ENCODE measurements at places on chromosomes 3 and 15. TPM values are rescaled to one million over a fixed set of nuclear protein-coding genes. Genes with fewer than 3 reads are reported as not detected.

The ISG20 gene
- 7.7 TPM for total RNA-seq

The SLC30A4 gene
- total RNA-seq, result 1.2 TPM

The OR5H2 gene
- not detected for total RNA-seq

The SERINC4 gene
- total RNA-seq, result 0.23 TPM

The PLA2G4F gene
- total RNA-seq, result 2.9 TPM

The SERPINI1 gene
- total RNA-seq, result 4.4 TPM

The TMEM212 gene
- not detected for total RNA-seq

The FBXW12 gene
- 1.7 TPM for total RNA-seq

DNA sequence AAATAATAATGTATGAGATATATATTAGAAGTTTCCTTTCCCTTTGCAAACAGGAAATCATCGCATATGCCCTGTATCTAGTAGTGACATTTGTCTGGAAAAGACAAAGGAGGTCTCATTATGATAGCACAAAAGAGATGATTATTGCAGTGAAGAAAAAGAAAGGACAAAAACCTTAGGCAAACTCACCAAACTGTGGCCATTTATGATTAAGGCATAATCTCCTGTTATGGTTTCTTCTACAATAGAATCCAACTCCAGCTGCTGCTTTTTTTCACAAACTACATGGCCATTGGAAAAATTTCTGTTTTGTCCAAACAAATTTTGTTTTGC is 218.2 kb downstream of the ATP8B4 start:
- DNase-seq, result no peak

GRCh38 chr15:81948222-81948621 is 97.6 kb downstream of the MEX3B start:
- DNase-seq, result no peak

DNA sequence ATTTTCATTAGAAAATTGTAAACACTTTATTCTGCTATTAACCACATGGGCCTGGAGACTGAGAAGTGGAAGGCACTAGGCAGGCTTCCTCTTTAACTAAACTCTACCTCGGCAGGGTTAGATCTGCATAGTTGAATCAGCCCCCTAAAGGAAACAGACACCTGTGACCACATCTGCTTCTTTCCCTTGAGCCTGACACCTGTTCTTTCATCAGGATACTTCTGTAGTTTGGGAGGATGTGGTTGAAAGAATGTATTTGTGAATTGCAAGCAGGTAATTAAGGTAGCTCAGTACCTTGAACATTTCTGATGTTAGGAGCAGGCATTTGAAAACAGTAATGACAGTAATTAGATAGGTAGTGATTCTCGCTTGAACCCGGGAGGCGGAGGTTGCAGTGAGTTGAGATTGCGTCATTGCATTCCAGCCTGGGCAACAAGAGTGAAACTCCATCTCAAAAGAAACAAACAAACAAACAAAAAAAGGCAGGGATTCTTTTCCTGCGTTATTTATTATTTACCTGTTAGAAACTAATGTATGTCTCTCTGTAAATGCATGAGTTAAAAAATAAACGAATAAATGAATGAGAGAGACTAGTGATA is 468.5 kb downstream of the NLGN1 start:
- DNase-seq, result no peak

- DNase-seq, result no peak
Measured at GRCh38 chr15:62624547-62625378, 417.8 kb upstream of the TPM1 start.

GRCh38 chr15:92316586-92317295 is 76.9 kb upstream of the ST8SIA2 start:
- no peak for DNase-seq

GRCh38 chr3:55127565-55127964 is 199.7 kb upstream of the LRTM1 start:
- DNase-seq, result no peak

DNA sequence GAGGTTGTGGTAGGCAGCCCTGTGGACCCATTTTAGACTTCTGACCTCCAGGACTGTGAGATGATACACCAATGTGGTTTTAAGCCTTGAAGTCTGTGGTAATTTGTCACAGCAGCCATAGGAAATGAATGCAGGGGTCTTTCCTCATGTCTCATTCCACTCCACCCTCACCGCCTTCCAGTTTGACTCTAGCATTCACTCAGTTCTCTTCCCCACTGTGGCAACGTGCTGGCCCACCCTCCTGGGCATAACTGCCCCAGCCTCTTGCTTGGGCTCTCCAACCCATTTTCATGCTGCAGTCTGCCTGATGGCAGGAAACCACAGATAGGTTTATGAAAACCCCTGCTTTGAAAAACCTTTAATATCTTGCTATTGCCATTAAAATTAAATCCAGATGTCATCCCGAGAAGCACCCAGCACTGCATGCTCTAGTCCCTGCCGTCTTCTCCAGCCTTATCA is 7.3 kb upstream of the TRNT1 start:
- DNase-seq, result no peak

DNA sequence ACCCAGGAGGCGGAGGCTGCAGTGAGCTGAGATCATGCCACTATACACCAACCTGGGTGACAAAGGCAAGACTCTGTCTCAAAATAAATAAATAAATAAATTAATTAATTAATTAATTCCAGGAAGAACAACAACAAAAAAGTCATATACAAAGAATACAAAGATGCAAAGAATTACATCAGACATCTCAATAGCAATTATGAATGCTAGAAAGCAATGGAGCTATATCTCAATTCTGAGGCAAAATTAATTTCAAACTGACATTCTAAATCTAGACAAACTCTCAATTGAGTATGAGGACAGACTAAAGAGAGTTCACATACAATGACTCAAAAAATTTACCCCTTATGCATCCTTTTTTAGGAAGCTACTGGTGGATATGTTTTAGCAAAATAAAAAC is 69.6 kb upstream of the CTNNB1 start:
- DNase-seq, result no peak

DNA sequence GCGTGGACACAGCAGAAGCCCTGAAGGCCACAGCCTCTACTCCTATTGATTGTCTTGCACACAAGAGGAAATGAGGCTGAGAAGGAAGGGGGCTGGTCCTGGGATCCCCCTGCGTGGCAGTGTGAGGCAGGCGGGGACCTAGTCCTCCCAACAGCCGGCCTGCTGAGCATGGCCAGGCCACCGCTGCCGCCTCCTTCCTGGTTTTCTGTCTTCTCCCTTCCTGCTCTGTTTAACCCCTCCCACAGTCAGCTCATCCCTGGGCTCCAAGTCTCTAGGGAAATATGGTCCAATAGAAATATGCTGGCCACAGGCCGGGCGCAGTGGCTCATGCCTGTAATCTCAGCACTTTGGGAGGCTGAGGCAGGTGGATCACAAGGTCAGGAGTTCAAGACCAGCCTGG is 42.1 kb upstream of the HES1 start:
- DNase-seq, result no peak

DNA sequence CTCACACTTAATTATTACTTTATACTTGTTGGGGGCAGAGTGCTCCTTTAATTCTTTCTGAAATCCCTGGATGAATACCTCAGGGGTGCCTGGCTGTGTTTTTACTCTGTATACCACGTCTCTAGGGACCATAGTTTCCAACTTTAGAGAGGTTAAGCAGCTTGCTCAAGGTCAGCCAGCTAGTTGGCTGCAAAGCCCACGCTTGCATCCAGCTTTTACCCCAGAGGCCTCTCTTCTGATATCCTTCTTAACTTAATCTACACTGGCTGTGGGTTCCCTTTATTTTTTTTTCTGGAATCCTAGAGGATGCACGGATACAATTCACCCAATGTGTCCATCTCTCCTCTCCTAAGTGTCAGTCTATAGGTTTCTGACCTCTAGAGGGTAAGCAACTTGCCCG is 1.4 kb downstream of the PDZRN3 start:
- DNase-seq, result no peak

DNA sequence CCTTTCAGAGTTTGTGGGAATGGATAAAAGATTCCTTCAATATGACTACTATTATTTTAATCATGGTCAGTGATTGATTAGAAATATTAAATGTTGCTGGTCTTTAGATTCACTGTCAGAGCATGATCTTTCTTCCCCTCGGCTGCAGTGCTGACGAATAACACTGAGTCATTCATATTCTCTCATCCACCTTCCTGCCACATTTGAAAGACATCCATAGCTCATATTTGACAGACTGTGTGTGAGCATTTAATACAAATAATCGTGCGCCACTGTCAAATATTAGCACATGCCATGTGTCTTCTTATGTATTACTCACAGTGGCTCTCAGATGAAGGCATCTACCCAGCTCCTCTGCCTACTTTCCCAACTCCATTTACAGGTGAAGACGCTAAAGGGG is 476.5 kb upstream of the TPRG1 start:
- DNase-seq, result no peak

DNA sequence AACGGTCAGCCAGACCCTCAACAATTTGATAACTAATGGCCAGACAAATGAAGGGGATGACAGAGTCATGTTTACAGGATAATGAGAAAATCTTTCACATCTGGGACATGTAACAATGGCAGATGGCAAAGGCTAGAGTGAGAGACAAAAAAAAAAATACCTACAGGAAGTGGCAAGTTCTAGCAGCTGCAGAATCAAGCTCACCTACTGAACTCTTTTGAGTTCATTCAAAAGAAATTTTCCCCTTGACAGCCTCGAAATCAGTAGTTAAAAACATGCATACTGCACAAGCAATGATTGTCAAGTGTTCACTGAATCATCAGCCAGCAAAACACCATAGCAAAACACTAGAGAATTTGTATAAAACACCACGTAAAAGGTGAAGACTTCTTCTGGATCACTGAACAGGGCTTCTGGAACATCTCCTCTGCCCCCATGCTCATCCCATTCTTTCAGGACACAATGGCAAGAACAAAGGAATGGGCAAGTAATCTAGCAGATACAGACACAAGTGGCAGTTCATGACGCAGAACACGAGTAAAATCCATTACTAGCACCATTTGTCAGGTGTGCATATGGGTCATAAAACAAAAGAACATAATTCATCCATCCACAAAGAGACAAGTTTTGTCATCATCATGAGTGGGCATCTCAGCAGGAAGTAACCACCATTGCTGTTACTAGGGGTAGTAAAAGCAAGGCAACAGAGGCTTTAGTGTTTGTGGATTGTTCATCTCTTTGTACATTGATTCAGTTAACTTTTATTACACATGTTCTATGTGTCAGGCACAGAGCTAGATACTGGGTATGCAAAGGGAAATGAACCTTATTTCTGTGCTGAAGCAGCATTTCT is 13.8 kb upstream of the KCNMB2 start:
- no peak for DNase-seq

Measured in Caco-2 (cell line).